ENCODE measurements at places on chromosomes 12 and 14. TPM values are rescaled to one million over a fixed set of nuclear protein-coding genes. Genes with fewer than 3 reads are reported as not detected.

TMEM179 gene
- 3.2 TPM for total RNA-seq

KLRG1 gene
- 3.2 TPM for total RNA-seq

TAS2R42 gene
- total RNA-seq, result not detected

TMEM30B gene
- total RNA-seq, result 1.1 TPM

RPGRIP1 gene
- 0.11 TPM for total RNA-seq

FGF6 gene
- total RNA-seq, result not detected

NUP107 gene
- total RNA-seq, result 141 TPM
